ENCODE measurements at places on chromosomes 6 and 20.

DNA sequence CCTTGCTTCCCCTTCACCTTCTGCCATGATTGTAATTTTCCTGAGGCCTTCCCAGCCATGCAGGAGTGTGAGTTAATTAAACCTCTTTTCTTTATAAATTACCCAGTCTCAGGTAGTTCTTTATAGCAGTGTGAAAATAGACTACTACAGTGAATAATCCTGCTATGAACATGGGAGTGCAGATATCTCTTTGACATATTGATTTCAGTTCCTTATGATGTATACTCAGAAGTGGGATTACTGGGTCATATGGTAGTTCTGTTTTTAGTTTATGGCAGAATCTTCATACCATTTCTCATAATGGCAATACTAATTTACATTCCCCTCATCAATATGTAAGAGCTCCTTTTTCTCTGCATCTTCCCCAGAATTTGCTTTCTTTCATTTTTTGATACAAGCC, 26.0 kb downstream of the PACRG start:
- DNase-seq: no peak

- DNase-seq: peak; percentile 97
Observed at GRCh38 chr6:149271348-149272340, 45.9 kb upstream of the TAB2 start.

DNA sequence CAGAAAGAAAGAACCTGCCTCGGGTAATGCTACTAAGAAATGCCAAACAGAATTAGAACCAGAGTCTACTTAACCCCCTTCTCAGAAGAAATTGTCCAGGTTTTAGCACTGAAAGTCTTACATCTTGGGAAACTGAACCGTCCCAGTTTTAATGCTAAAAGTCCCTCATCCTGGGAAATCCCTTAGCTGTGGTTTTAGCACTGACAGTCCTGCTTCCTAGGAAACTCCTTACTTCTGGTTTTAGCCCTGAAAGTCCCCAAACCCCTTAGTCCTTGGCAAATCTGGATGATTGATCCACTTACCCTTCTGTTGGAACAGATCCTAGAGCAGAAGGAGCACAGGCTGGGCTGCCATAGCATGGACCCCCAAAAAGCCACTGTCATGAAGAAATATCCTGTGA, 4.8 kb upstream of the TMEM14A start:
- no peak for DNase-seq

- DNase-seq: peak; percentile 54
Observed at GRCh38 chr6:83055366-83055964, 10.2 kb downstream of the UBE3D start.
